T-helper 9 cell (primary cell): ENCODE measurements at places on chromosomes 4 and X.

DNA sequence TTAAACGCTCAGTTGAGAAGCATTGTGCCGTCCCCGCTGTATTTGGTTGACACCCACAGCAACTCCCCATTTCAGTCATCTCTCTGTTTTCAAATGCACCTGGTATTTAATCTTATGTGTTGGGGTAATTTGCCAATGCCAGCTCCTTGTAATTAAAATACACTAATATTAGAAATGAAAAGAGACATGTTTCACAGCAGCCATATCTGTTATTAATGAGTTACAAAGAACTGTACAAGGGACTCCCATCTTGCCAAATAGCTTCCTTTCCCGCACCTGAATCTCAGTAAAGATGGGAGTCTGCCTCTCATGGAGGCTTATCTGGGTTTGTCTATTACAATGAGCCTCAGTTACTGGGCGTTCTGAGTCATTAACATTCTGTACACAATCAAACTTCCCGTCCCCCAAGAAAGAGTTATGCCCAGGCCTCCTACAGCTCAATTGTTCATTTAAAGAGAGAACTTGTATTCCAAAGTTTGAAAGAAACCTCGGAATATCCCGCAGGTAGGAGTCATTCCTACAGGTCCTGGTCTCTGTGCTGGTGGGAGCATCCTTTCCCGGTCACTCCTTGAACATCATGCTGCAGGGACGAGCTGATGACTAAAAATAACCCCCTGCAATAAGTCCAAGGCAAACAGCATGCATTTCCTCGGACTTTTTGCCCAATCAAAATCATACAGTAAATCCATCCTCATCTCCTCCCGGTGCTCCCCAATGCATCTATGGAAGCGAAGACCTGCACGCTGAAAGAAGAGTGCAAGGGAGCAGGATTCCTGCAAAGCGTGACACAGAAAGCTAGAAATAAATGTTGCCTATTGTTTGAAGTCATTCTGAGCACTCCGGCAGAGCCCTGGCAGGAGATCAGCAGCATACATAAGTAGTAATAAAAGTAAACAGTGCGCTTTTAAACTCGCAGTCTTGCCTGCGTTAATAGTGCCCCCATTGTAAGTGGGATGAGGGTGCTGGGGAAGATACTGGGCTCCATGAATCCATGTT is 926 bp downstream of the NDP start:
- no peak for DNase-seq

- no peak for DNase-seq
These were observed 126.9 kb upstream of the GUCY1A1 start for GRCh38 chr4:155539746-155540145.

DNA sequence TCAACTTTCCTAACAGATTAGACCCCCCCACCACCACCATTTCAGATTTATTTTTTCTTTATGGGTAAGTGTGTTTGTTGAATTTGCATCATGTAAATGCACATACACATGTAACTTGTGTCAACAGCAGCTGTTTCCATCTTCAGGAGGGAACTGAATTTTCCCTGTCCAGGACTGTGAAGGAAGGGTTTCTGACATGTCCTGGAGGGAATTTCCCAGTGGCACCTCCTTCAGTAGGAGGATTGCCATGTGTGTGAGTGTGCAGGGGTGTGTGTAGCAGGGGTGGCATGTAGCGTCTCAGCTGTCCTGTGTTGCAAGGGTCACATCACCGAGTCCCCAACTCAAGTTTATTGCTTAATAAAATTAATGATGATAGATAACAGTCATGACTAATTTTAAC is 19.7 kb downstream of the HERC6 start:
- no peak for DNase-seq

DNA sequence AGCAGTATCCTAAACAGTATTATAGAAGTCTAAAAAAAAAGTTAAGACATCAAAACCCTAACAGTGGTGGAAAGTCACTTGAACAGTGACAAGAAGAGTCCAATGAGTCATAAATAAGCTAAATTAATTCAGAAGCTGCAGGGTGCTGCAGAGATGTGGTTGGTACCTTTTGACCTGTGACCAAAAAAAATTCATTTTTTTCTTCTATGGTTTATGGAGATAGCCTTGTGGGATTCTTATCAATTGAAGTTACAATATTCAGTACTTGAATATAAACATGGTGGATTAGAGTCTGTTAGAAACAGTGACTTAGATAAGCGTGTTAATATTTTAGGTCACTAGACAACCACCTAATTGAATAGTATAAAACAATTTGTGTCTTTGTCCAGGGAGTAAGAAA is 35.4 kb downstream of the CCSER1 start:
- DNase-seq, result no peak

DNA sequence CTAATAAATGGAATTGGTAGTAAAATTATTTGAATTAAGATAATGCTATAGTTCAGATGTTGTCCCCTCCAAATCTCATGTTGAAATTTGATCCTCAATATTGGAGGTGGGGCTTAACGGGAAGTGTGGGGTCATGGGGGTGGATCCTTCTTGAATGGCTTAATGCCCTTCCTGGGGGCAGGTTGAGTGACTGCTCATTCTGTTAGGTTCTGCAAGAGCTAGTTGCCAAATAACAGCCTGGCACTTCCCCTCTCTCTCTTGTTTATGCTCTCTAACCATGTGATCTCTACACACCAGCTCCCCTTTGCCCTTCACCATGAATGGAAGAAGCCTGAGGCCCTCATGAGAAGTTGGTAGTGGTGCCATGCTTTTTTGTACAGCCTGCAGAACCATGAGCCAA is 724.8 kb upstream of the FTHL17 start:
- DNase-seq, result no peak

- DNase-seq, result no peak
These were observed 78.7 kb downstream of the WDFY3 start for GRCh38 chr4:84887824-84888223.

GRCh38 chr4:81214881-81215868 is at the start of gene PRKG2:
Gene PRKG2 (minus strand): TSS chr4:81215222. CDS start chr4:81205047, 10,175 bp downstream.
- no peak for DNase-seq

GRCh38 chr4:4439782-4440181 is 52.9 kb downstream of the NSG1 start:
- no peak for DNase-seq

- no peak for DNase-seq
These were observed 41.7 kb downstream of the DCUN1D4 start for GRCh38 chr4:51884606-51885005.

DNA sequence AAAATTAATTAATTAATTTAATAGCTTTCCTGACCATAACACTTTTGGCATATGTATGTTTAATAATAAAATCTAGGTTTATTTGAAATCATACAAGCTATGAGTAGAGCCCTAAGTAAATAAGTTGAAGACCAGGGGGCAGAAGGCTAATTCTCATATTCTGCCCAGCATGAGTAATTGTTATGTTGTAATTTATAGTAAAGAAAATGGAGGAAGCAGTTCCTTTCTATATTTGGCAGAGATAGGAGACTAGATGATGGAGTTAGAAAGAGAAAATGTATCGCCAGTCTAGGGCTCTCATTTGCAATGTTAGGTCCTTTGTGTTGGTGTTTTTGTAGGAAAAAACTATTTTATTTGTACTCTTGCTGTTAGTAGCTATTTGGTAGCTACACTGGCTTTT is 89.1 kb downstream of the FNIP2 start:
- no peak for DNase-seq

DNA sequence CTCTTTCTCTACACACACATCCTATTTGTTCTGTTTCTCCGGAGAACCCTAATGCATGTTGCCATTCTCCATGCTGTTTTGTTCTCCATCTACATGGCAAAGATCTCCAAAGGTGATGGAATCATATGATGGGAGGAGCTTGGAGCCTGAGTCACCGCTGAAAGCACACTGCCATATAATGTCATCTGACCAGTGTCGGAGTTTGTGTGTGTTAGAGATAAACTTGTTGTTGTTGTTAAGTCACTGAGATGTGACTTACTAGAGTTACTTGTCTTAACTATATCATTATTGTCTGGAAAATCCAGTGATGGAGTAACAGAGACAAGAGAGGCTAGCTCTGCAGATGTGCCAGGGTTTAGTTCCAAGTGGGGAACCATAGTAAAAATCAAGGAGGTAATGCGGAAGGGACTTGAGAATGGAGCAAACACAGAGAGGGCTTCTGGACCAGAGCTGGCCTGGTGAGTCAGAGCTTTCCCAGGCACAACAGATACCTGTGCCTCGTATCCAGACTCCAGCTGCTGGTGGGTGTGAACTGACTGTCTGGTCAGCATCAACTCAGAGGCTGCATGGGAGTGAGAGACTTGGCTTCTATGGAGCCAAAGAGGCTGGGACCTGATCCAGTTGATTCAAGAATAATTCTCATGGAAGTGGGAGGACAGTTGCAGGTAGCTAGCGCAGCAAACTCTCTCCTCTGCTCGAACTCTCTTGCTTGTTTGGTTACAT is 30.6 kb upstream of the CCKAR start:
- no peak for DNase-seq
